AG10803 (cell line): ENCODE measurements at places on chromosomes 4 and X.

DNA sequence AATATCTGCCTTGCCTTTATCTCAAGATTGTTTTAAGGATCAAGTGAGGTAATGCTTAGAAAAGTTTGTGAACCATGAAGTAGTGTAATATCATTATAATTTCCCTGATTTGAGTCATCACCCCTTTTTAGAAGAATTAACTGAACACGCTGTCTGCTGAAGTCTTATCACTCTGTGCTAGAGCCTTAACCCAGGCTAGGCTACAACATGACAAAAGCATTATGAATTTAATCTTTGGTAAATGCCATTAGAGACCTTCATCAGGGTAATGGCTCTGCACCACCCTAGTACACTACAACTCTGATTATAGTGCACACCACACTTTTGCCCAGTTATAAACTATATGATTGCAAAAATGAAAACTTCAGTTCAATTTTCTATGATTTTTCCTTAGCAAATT, 118.3 kb downstream of the ADGRL3 start:
- DNase-seq, result no peak

DNA sequence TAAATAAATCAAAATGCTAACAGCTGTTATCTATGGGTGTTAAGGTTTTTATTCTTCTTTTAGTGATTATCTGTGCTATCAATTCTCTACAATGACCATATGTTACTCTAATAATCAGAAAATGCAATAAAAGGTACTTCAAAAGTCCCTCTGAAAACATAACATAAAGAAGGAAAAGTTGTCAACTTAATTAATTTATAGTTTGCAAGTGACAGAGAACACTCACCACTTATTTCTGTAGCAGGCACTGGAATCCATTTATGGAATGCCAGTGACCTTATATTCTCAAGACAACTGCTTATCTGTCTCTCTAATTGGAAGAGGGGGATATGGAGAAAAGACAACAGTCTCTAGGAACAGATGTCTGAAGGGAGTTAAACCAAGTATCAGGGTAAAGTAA, 25.6 kb upstream of the PLS3 start:
- DNase-seq, result no peak

DNA sequence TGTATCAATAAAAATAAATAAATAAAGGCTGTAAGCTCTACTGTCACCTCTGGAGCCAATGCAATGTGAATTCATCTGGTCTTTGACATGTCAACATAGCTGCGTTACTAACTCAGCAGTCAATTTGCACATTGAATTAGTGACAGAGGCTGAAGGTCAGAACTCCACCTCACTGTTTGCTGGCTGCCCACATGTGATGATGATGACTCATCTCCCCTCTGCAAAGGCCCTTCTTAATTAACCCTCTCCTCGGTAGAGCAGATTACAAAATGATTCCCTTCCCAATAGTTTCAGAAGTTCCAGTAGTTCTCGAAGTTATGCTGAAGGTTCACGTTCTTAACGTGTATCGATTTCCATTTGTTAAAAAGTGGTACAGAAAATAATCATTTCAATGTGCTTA, 1626.0 kb upstream of the TENM3 start:
- no peak for DNase-seq

- DNase-seq, result no peak
These were observed 423.1 kb downstream of the BCOR start for GRCh38 chrX:39674490-39675161.

- no peak for DNase-seq
These were observed 59.3 kb downstream of the FTHL17 start for GRCh38 chrX:31012509-31013025.

GRCh38 chr4:14445882-14446281, 556.4 kb upstream of the CPEB2 start:
- no peak for DNase-seq

DNA sequence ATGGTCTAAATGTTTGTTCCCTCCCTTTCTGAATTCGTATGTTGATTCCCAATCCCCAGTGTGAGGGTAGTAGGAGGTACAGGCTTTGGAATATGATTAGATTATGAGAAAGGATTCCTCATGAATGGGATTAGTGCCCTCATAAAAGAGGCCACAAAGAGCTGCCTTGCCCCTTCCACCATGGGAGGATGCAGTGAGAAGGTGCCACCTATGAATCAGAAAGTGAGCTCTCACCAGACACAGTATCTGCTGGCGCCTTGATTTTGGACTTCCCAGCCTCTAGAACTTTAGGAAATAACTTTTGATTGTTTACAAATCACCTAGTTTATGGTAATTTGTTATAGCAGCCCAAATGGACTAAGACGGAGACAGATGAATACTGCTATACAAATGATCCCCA, 3.6 kb downstream of the ATP10D start:
- DNase-seq, result no peak

DNA sequence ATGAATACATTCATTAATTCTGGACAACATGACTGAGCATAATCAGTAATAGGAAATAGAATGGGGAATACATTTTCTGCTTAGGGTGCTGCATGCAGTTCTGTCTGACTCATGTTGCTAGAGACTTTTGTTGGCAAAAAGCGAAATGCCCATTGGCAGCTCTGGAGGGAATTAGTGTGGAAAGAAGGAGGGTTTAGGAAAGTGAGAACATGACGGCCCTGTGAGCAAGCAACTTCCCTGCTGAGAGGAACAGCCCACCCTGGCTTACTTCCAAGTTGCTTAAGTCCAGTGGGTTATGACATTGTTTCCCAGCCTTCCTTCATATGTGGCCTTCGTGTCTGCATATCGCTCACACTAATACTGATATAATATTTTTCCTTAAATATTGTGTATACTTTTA, 13.8 kb downstream of the MAD2L1 start:
- DNase-seq, result peak; percentile 92

- no peak for DNase-seq
These were observed 12.8 kb downstream of the P2RY4 start for GRCh38 chrX:70247252-70247651.

GRCh38 chr4:20616848-20617247, 83.4 kb upstream of the PACRGL start:
- no peak for DNase-seq

- peak; percentile 95 for DNase-seq
These were observed 1.4 kb upstream of the MAGED1 start for GRCh38 chrX:51891821-51892551.

GRCh38 chr4:45569619-45570018, 554.2 kb downstream of the GABRG1 start:
- DNase-seq, result no peak

DNA sequence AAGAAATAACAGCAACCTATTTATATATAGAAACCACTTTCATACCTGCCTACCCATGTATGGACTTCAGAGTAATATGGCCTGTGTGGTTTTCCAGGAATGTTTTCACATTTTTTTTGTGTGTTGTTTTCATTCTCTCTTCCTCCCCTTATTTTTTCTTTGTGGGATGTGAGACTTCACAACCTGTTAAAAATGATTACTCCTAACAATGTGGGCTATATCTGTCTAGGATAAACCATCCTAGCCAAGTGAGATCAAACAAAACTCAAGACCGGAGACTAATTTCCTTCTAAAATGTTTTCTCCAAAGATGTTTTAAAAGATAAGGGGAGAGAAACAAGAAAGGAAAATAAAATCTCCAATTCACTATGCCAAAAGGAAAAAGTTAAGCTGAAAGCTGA, 106.1 kb upstream of the DIPK2B start:
- DNase-seq, result no peak

DNA sequence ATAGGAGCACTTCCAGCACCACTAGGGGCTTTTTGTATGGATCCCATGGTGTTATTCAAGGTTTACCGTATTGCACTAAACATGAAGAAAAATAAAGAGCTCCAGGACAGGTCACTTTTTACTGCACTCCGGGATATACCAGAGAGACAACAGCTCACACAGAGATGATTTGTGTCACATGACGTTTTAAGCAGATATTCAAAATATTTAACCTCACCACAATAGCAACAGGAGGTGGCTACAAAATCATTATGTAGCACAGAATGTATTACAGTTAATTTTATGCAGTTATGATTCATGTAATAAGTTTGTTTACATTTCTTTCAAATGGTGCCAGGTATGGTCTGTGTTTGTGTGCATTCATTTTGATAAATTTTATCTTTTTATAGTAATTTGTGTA, 100.6 kb downstream of the LUZP4 start:
- DNase-seq, result no peak

DNA sequence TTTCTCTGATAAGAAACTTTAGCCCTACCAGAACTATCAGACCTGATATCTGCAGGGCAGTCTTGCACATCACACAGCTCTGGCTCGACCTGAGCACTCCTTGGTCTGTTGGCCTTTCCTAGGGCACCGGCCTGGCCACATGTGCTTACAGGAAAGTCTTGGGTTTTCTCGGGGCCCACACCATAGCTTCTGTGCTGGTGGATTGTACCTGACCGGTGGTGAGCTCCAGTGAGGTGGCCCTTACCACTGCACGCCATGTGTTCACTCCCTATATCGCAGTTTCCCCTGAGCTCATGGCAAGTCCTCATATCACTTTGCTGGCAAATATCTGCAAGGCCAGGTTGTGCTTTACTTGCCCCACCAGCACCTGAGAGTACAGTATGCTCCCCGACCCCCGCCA, 2637.4 kb downstream of the ARAP2 start:
- no peak for DNase-seq

GRCh38 chrX:112851806-112852205, 11.2 kb upstream of the AMOT start:
- DNase-seq, result peak; percentile 58

- no peak for DNase-seq
These were observed 636.3 kb upstream of the FTHL17 start for GRCh38 chrX:31708116-31708515.

DNA sequence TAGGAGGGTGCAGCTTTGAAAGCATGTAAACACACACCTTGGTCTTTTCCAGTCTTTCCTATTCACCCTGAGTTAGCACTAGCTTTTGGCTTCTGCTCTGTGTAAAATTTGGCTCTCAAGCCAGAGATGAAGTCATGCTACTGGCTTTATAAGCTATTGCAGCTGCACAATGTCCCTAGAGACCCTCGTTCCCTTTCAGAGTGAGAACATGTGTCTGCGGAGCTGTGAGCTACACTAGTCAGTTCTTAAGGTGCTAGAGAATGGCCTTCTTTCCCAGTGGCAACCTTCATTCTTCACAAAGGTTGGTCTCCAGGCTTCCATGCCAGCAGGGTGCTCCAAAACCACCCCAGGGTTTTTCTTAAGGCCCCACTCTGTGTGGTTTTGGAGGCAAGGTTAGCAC, 199.1 kb downstream of the SPATA18 start:
- DNase-seq, result peak; percentile 17

- DNase-seq, result no peak
These were observed 88.0 kb downstream of the LEF1 start for GRCh38 chr4:108080747-108081146.

- DNase-seq, result no peak
These were observed 113.6 kb upstream of the TEX13C start for GRCh38 chrX:125205918-125206665.

DNA sequence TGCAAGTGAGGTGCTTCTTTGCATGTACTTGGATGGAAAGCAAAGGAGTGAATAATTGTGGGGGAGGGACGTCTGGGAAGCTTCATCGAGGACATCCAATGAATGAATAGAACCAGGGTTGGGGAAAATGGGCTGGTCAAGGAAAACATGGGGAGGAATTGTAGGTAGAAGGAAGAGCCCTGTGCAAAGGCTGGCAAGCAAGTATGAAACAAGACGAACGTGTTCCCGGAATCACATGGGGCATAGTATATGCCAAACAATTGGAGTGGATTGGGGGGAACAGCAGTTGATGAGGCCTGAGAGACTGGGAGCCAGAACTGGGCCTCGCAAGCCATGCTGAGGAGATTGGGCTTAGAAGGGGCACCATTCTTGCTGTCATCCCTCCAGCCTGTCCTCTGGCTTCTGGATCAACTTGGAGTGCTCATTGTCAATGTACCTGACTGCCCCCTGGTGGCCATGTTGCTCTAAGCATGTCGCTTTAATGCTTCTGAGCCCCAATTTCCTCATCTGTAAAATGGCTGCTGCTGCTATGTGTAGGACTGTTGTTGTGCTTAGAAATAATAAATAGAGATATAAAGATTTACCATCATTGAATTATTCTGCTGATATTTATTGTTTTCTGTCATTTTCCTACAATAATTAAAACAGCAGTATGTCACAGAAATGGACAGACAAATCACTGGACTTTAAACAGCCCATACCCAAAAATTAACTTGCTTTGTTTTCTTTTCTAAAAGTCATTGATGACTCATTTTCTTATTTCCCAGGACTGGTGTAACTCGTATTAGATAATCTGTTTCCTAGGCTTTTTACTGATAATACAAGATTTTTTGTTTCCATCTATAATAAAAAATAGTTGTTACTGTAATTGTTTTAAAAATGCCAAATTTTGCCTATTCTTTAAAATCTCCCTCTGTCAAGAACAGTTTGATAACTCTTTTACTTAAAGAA, 66.4 kb downstream of the JADE3 start:
- peak; percentile 54 for DNase-seq

DNA sequence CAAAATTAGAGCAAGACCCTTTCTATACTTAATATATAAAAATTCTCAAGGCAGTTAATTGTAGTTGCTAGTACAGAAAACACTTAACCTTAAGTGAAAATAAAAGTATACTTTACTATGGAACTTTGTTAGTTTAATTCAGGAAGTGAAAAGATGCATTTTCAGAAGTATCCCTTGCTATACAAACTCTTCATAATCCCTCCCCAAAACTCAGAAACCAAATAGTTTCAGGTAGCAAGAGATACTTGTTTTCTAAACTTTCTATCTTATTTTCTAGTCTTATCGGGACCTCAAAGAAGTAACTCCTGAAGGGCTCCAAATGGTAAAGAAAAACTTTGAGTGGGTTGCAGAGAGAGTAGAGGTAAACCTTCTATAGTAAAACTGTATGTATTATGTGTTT, 14.3 kb downstream of the PAICS start:
- DNase-seq, result no peak

DNA sequence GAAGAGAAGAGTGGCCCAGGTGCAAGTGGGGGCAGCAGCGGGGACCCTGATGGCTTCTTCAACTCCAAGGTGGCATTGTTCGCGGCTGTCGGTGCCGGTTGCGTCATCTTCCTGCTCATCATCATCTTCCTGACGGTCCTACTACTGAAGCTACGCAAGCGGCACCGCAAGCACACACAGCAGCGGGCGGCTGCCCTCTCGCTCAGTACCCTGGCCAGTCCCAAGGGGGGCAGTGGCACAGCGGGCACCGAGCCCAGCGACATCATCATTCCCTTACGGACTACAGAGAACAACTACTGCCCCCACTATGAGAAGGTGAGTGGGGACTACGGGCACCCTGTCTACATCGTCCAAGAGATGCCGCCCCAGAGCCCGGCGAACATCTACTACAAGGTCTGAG, 11.4 kb downstream of the EFNB1 start:
- no peak for DNase-seq

DNA sequence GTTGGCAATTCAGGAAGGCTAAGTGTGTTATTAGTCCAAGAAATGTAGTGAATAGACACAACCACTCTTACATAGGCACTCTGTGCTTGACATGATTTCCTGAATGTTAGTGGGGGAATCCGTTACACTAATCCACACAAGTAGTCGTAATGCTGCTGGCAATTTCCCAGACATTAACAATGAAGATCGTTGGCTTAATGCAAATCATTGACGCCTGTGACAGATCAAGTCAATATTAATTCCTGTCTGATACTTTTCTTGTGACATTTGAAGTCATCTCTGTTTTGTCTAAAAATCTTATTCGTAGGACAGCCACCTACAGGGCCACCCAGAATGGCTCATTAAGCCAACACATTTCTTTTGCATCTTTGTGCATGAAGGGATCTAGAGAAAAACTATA, 939.1 kb upstream of the FTHL17 start:
- no peak for DNase-seq
